ENCODE measurements at places on chromosomes 7 and 10. TPM values are rescaled to one million over a fixed set of nuclear protein-coding genes. Genes with fewer than 3 reads are reported as not detected.

Gene ADAM12
- 9.4 TPM for total RNA-seq

Gene ACHE
- total RNA-seq, result 1.3 TPM

Gene RARRES2
- total RNA-seq, result not detected

Gene ZNF277
- 8.7 TPM for total RNA-seq

Gene PTPN20
- total RNA-seq, result 3.9 TPM

Gene DGKI
- total RNA-seq, result 0.52 TPM

Gene OR6B1
- total RNA-seq, result not detected

Gene NSUN5
- total RNA-seq, result 51.6 TPM

Gene CREB3L2
- 9.3 TPM for total RNA-seq

Gene FAM25G
- total RNA-seq, result not detected

Gene IKZF1
- not detected for total RNA-seq

Gene CDH23
- total RNA-seq, result not detected

GRCh38 chr10:31689233-31689632, 239.4 kb downstream of the ARHGAP12 start:
- no peak for DNase-seq

GRCh38 chr7:32289651-32290414, 200.3 kb downstream of the LSM5 start:
- no peak for DNase-seq

DNA sequence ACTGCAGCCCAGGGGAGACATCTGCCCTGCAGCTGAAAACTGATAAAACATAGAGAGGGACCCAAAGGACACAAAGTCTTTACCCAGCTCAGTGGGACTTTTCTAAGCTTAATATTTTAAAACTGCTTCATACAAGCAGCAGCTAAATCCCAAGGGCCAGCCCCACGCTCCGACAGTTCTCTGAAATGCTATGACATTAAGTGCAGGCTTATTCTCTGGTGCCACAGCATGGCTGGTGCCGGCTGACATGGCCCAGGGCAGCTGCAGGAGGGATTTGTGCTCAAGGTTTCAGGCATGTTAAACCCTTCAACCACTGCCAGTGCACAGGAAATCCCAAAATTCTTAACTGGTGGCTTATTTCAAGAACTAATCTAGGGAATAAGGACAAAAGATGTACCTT, 170.9 kb downstream of the PARD3 start:
- DNase-seq, result no peak

GRCh38 chr10:78327778-78328591, 294.3 kb downstream of the RPS24 start:
- DNase-seq, result no peak

DNA sequence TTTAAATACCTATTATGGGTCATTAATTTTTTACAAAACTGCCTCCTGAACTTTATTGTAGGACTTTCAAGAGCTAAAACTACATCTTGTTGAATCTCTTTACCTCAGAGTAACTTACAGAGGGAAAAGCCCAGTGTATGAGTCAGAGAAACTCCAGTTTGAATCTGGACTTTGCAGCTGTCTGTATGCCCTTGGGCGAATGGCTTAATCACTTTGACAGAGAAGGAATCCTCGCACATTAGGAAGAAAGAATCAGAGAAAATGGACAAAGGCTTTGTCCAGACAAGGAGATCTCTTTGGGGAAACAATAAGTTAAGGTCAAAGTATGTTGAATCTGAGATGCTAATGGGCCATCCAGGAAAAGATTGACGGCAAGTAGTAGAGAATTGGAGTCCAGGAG, 484.2 kb upstream of the CELF2 start:
- DNase-seq, result no peak

- peak; percentile 32 for DNase-seq
Observed at GRCh38 chr7:15561835-15562234, at the start of gene AGMO. Gene AGMO, minus strand, starts transcription at chr7:15562015.

GRCh38 chr10:78473006-78473405, 439.3 kb downstream of the RPS24 start:
- DNase-seq, result no peak

DNA sequence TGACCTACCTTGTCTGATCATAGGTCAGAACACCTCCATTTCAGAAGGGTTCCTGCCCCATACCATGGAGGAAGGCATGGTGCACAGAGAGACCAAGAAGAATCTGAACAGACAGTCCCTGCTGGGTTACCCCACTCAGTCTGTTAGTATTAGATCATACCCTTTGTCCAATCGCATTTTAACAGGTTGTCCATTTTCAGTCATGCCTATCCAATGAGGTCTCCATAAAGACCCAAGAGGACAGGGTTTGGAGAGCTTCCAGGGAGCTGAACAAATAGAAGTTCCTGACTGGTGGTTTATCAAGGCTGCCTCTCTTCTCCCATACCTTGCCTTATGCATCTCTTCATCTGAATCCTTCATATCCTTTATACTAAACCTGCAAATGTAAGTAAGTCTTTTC, 21.2 kb upstream of the SLC16A12 start:
- peak; percentile 32 for DNase-seq

DNA sequence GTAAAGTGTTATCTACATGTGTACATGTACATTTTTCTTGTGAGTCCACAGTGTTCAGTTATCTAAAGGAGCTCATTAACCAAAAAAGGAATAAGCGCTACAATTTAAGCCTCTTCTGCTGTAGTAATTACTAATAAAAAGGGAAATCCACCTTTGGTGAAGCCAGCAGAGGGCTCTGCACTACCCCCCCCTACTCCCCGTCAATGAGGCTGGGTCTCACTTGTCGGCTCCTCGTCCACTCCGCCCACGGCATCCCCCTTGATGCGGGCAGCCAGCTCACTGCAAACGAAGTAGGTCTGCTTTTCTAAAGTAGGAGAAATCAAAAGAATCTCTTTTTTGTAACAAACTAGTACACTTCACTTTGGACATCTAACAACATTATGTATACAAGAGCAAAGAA, 4.7 kb upstream of the WASHC2A start:
- no peak for DNase-seq

- no peak for DNase-seq
Observed at GRCh38 chr7:1103009-1103788, 15.3 kb downstream of the GPER1 start.

- DNase-seq, result peak; percentile 19
Observed at GRCh38 chr7:92246360-92247101, 757 bp downstream of the ANKIB1 start.

- no peak for DNase-seq
Observed at GRCh38 chr10:30188556-30189237, 129.3 kb upstream of the JCAD start.

- no peak for DNase-seq
Observed at GRCh38 chr10:19048489-19048888, at the start of gene MALRD1. Gene MALRD1, plus strand, starts transcription at chr10:19048801. Its CDS starts 138 bp downstream, at chr10:19048939.

DNA sequence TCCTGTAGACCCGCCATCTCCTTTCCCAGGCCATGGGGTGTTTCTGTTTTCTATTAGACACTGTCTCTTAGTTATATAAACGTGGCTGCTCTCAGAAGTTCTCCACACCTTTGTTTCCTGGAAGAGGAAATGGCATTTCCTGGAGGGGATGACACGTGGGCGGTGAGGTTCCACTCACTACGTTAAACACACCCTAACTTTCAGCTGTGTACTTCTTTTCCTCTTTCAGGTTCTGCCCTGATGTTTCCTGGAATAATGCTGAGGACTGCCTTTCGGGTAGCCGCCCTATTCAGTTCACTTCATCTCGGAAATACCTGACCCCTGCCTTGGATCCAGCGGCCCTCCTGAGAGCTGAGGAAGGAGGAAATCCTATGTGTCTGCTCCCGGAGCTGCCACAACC, 3.4 kb upstream of the PRKCQ start:
- no peak for DNase-seq

GRCh38 chr10:70579234-70580002, 23.1 kb downstream of the PRF1 start:
- DNase-seq, result peak; percentile 33

DNA sequence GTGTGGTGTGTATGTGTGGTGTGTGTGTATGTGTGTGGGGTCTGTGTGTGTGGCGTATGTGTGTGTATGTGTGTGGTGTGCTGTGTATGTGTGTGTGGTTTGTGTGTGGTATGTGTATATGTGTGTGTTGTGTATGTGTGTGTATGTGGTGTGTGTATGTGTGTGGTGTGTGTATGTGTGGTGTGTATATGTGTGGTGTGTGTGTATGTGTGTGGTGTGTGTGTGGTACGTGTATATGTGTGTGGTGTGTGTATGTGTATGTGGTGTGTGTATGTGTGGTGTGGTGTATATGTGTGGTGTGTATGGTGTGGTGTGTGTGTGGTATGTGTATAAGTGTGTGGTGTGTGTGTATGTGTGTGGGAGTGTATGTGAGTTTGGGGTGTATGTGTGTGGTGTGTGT, 428.7 kb downstream of the PAXIP1 start:
- DNase-seq, result no peak

- DNase-seq, result no peak
Observed at GRCh38 chr10:77619964-77620703, 17.5 kb downstream of the KCNMA1 start.

DNA sequence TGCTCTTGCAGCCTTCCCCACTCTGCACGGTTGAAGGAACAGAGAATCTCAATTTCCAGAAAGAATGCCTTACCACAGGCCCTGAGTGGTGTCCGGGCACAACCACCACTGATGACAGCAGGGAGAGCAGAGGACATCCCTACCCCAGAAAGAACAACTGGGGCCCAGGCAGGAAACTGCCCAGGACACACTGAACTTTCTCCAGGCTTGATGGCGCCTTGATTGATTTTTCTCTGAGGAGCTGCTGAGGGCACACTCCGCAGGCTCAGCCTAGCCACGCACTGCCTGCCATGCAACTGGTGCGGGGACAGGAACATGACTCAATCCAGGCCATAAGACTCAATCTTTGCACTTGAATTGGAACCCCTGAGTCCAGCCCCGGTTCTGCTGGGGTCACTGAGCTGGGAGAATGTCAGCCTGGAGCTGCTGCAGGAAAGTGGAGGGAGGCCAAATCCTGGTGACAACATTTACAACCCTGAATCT, 5.9 kb downstream of the AKR1B1 start:
- DNase-seq, result no peak

DNA sequence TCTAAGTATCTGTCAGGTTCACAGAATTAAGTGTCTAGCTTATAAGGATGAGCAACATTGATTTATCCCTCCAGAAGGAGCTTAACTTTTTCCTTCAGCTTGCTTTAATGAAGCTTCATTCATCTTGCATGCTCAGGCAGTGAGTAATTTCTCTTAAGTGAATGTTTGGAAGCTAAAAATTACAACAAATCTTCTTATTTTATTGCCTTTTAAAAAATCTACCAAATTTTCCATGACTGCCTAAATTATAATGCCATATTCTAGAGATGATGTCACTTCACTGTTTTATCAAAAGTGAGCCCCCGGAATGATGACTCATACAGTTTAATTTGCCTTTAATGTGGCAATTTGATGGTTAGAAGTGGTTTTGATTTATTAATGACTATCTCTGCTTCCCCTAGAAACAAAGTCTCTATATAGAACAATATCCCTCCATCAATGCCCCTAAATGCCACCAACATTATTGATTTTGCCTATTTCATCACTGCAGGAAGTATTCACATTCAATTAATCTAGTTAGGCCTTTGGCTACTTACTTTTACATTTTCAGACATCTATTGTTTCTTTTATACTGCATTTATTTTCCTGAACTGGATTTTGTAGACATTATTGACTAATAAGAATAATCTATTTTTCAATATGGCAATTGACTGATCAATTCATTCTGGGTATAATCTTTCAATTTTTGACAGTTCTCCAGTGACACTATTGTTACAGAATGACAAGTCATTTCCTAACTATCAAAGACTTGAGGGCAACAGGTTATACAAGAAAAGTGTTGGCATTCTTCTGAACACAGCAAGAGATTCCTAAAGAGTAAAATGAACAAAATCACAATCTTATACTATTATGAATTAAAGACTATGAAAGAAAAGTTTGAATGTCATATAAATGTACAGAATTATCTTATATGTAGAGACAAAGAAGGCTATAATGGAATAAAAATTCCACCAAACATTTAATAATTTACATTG, 139.3 kb upstream of the ODAD2 start:
- peak; percentile 55 for DNase-seq

DNA sequence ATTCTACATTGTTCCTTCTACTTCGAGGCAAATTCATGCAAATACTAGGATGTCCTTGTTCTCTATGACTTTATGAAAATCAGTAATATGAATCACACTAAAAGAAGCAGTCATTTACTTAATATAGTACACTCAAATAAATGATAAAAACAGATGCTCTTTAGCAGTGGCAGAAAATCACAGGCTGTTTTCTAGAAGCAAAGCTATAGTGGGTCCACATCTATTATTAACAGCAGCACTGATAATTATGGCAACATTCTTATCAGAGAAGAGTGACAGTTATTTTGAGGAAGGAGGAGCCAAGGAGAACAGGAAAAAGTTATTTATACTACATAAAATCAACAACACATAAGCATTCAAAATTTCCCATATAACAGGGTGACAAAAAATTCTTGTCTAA, 16.5 kb downstream of the KIF5B start:
- DNase-seq, result no peak

- DNase-seq, result no peak
Observed at GRCh38 chr10:78762086-78762630, 306.6 kb upstream of the ZMIZ1 start.

- DNase-seq, result no peak
Observed at GRCh38 chr7:23915236-23915635, 205.2 kb downstream of the STK31 start.

GRCh38 chr10:117419921-117420320, 44.7 kb upstream of the PDZD8 start:
- DNase-seq, result peak; percentile 70

DNA sequence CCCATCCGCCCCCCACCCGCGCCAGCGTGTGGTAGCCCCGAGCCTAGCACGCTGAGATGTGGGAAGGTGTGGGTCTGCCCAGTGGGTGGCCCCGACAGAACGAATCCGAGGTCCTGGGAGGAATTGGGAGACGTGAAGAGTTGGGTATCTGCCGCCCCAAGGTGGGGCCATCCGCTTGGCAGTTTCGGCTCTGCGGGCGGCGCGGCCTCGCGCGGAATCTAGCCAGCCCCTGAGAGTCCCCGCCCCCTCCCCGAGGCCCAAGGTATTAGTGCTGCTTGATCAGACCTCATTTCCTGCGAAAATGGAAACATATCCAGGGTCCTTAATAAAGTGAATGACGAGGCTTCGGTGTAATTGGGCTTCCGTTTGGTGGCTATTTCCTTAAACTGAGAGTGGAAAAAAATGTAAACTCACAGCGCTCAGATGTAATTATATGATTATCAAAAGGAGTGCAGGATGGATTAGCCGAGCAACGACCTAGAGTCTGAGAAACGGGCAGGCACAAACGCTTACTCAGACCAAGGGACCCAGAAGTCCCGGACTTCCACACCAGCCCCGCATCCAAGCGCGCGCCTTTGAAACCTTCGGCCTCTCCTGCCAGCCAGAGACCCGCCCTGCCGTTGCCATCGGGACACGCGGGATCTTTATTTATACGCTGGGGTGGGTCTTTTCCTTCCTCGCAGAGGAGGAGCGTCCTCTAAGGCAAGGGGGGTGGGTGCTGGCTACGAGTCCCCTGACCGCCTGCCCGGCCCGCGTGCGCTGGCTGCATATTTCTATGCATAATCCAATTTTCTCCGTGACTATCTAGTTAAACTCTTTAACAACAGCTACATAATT, 12.8 kb downstream of the LBX1 start:
- DNase-seq, result no peak
